ENCODE measurements at places on chromosomes 1 and 21.
A peak's percentile ranks its signal among the peaks of the same experiment; 100 is the strongest.

DNA sequence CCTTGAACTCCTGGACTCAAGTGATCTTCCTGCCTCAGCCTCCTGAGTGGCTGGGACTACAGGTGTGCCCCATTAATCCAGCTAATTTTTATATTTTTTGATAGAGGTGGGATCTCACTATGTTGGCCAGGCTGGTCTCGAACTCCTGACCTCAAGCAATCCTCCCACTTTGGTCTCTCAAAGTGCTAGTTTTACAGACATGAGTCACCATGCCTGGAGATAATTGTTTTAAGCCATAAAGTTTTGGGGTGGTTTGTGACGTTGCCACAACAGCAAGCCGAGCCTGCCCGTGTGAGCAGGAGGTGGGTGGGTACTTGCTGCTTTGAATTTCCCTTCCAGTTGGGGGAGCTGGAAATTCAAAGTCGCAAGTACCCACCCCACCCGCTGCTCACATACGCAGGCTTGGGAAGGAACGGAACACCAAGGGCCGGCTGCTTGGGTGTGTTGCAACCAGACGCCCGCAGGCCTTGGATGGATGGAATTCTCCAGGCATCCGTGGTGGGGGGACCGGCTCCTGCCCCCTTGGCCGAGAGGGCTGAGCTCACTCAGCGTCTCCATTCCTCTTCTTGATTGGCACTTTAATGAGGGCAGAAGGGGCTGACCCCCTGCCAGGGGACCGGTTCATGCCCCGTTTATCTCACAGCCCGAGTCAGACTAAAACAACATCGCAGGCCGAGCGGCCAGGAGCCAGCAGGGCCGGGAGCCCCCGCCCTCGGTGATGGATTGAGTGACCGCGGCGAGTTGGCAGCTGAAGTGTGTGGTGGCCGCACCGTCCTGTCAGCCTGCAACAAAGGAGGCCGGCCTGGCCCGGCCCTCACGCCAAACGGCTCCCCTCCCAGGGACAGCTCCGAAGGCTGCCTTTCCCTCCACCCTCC is 78.1 kb downstream of the DHRS3 start:
- no peak for DNase-seq

GRCh38 chr1:44660176-44660575 is 14.1 kb downstream of the TMEM53 start:
- DNase-seq: no peak

GRCh38 chr1:184101571-184101970 is 50.0 kb downstream of the TSEN15 start:
- no peak for DNase-seq

- no peak for DNase-seq
Measured at GRCh38 chr21:16788584-16788983, 724.3 kb upstream of the CXADR start.

DNA sequence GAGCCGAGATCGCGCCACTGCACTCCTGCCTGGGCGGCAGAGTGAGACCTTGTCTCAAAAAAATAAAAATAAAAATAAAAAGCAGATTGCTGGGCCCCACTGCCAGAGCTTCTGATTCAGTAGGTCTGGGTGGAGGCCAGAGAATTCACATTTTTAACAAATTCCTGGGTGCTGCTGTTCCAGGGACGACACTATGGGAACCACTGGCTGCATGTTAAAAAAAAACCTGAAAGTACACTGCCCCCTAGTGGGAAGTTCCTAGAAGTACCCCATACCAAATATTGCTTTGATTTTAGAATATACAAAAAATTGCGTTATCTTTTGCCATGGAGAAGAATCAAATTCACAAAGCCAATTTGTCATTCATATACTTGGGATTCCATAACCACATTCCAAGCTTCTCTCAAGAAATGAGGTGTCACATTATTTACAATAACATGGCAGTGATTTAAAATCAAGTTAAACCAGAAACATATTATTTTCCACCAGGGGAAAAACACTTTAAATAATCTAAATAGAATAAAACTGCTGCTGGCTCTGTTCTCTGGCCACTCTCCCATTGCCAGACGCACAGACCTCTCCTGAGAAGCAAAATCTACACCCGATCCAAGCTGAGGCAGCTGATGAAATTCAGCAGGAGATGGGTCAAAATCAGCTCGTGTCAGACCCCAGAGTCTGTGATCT is 27.4 kb downstream of the SYF2 start:
- peak; percentile 74 for DNase-seq

- no peak for DNase-seq
Measured at GRCh38 chr21:27209546-27209945, 242.7 kb upstream of the ADAMTS5 start.

GRCh38 chr1:153796786-153797659 is 21.8 kb downstream of the SLC27A3 start:
- peak; percentile 80 for DNase-seq

DNA sequence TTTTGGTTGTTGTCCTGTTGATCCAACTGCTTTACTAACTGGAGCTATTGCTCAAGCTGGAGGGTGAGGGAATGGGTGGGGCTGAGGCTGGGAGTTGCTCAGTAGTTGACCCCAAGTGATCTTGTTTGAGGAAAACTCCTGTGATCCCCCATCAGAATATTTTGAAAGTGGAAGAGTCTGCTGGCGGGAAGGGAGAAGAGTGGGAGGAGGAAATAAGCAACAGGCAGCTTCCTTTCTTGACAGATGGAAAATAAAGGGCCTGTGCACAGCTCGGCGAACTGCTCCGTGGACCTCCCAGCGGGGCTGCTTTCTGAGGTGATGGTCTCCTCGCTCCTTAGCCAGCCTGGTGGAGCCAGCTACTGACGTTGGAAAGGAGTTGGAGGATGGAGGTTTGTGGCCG is 199.1 kb upstream of the LMO4 start:
- no peak for DNase-seq

DNA sequence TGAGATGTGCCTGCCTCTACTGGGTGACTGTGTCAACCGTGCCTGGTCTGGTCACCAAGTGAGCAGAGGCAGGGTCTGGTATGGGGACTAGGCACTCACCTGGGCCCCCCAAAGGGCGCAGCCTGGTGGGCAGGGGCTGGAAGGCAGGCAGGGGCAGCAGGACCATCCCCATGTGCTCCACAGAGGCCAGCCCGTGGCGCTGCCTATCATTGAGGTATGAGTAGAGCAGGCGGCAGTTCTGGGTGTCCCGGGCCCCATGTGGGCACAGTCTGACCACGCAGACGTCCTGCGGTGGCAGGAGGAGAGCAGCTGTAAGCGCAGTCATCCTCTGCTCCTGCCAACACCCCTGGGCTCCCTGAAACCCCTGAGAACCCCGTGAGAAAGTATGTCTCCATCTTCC is 23.7 kb downstream of the SPOCD1 start:
- DNase-seq: no peak

GRCh38 chr21:29334717-29335428 is 36.2 kb downstream of the BACH1 start:
- no peak for DNase-seq

DNA sequence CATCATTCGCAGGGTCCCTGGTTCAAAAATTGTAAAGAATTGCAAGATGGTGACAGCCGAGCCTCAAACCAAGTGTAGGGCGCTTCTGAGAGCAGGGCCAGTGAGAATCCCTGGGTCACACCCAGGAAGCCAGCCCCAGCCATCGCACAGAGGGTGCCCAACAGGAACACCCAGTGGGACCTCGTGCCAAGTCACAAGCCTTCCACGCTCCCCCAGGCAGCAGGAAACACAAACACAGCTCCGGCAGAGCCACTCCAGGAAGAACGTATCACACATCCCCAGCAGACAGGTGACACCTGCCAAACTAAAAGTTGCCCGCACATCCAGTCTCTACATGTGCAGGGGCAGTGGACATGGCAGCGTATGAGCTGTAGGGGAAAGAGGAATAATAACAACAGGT is 20.2 kb downstream of the DHRS3 start:
- DNase-seq: no peak

DNA sequence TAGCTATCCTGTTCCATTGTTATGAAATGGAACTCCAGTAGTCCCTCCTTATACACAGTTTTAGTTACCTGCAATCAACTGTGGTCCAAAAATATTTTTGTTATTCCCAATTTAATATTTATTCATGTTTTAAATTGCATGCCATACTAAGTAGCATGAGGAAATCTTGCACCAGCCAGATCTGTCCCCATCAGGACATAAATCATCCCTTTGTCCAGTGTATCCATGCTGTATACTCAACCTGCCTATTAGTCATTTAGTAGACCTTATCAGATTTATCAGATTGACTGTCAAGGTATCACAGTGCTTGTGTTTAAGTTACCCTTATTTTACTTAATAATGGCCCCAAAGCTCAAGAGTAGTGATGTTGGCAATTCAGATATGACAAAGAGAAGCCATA is 207.9 kb upstream of the DMRTA2 start:
- DNase-seq: no peak

DNA sequence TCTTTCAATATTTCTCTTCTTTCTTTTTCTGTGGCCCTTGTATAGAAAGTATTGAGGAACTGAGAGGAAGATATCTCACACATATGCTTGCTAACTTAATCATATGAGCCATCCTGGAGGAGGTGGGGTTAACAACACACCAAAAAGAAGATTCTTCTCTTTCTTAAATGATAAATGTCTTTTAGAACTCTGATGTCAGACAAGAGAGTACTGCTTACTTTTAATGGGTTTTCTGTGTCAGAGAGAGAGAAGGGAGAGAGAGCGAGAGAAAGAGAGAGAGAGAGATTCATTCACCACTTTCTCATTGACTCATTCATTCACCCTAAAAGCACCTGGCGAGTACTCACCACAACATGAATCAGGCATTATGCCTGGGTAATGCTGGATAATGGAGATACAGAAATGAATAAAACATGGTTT is 250.3 kb upstream of the SGIP1 start:
- DNase-seq: no peak

DNA sequence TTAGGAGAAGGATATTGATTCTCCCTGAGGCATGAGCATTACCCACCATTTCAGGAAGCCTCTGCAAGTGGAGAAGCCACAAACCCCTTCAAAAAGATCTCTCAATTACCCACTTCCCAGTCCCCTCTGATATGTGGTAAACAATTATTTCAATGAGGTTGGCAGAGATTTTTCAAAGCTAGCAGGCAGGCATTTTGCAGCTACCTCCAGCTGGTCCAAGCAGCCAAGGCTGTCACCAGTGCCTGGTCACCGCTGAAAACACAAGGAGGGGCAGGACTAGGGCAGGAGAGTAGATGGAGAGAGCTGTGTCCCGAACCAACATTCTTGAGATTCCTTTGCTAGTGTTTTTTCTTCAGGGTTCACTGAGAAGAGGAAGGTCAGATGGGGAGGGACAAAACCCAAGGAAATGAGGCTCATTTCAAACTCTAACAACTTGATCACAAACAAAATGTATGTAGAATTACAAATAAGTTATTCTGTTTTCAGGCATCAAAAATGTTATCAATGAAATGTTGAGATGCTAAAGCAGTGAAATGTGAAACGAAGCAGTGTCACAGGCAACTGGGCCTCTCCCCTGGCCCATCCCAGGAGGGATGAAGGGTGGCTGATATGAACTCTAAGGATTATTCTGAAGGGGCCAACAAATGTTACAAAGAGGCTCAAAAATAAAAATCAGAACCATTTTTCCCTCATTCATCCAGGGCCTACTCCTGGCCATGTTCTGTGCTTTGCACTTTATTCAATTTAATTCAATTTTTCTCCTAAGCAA is 22.3 kb downstream of the APP start:
- no peak for DNase-seq

- DNase-seq: no peak
Measured at GRCh38 chr1:168273575-168273974, 7.1 kb upstream of the TBX19 start.

- no peak for DNase-seq
Measured at GRCh38 chr1:201938440-201939035, 7.8 kb downstream of the LMOD1 start.

GRCh38 chr1:176559474-176559873 is 96.5 kb downstream of the PAPPA2 start:
- no peak for DNase-seq

DNA sequence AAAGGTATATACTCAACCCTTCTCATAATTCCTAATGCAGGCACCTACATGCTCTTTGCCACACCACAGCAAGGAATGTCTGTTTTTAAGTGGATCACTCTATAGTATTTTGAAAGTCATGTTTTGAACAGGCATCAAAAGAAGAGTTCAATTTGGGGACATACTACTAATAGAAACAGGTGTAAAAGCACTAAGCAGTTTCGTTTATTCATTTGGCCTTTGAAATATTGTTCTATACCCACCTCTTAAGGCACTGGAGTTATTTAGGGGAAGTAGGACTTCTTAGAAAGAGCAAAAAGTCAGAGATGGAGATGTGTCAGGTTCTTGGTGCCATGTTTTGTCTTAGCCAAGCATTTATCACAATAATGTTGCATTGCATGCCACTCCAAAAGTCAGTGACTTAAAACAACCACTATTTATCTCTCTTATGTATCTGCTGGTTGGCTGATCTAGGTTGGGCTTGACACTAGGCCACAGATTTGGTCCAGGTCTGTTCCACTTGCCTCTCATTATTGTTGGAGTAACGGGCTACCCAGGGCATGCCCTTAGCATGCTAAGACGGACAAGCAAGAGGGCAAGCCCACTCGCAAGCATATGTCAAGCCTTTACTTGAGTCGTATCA is 107.5 kb downstream of the RGL1 start:
- no peak for DNase-seq

- DNase-seq: no peak
Measured at GRCh38 chr1:17723684-17724083, 31.4 kb upstream of the ACTL8 start.

DNA sequence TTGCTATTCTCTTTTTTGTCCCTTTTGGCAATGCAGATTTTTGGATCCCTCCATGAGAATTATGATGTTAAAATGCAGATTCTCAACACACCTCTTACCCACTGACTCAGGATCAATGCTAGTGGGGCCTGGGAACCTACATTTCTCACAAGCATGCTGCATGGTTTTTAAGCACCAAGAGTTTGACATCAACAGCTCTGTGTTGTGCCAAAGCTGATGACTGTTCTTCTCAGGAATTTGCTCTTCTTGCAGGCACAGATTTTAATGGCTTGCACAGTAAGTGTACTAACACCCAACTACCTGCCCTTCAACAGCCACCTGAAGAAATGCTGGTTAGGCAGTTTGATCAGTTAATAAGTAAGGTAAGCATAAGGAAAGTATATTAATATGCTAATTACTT is 468.7 kb downstream of the PTBP2 start:
- DNase-seq: no peak

GRCh38 chr21:16330082-16330907 is 600.5 kb downstream of the USP25 start:
- peak; percentile 62 for DNase-seq

GRCh38 chr1:50985094-50985493 is 15.0 kb downstream of the CDKN2C start:
- DNase-seq: no peak

Data from LoVo (cell line).